ENCODE measurements at places on chromosomes 12 and 14.

GRCh38 chr12:108604208-108604941, 6.5 kb upstream of the TMEM119 start:
- DNase-seq: no peak

DNA sequence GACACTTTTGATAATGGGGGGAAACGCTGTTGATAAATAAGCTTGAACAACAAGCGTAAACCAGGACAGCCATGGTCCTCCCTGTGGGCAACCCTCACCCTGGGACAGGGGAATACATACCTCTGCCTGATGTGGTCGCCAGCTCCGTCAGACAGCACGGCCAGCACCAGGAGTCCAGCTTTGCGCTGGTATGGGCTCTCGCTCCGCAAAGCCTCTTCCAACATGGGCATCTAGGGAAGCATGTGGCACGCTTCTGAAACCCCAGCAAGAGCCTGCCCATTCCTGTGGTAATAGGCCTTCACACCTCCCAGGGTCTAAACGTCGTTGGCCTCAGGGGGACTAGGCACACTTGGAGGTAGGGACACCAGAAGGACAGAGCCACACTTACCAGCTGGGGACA, 2.9 kb downstream of the IPO4 start:
- no peak for DNase-seq

DNA sequence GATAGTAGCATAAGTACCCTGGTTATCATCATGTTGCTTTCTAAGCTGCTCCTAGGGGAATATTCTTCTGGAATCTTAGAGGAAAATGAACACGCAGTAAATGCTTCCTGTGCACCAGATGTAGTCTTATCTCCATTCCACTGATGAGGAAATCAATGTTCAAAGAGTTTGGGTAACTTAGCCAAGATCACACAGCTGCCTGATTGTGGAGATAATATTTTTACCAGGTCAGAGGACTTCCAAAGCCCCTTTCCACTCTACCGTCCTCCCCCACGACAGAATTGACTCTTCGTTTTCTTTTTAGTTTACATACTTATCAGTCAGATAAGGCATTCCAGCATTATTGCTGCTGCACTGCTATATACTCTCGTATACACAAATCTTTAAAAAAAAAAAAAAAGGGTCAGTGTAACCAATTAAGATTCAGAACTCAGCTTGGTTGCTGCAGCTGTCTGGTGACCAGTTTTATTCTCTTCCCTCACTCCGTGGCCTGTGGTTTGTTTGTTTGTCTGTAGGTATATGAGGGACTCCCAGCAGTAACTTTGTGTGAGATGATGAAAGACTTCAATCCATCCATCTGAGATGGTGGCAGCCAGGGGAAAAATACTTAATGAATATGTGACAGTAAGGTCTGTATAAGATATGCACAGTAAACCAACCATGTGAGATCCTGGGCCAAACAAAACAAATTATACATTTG, 110.5 kb downstream of the TGFB3 start:
- DNase-seq: no peak

- DNase-seq: no peak
Observed at GRCh38 chr14:70254476-70254961, 65.8 kb upstream of the SLC8A3 start.

DNA sequence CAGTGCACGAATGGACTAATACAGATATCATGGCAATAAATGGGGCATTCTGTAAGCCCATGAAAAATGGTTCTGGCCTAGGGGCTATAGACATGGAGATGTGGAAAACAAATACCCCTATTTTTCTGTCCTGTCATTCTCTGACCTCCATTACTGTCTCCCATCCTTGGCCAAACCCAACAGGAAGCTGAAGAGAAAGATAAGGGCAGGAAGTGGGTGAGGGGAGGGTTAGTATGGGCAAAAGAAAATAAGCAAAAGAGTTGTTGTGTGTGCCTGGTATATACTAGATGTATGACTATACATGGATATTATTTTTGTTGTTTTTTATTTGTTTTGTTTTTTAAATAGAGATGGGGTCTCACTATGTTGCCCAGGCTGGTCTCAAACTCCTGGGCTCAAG, 339.3 kb downstream of the PCNX1 start:
- DNase-seq: no peak

- no peak for DNase-seq
Observed at GRCh38 chr14:36518031-36518585, 1.9 kb downstream of the NKX2-1 start.

GRCh38 chr12:80162177-80162576, 62.8 kb downstream of the OTOGL start:
- no peak for DNase-seq

DNA sequence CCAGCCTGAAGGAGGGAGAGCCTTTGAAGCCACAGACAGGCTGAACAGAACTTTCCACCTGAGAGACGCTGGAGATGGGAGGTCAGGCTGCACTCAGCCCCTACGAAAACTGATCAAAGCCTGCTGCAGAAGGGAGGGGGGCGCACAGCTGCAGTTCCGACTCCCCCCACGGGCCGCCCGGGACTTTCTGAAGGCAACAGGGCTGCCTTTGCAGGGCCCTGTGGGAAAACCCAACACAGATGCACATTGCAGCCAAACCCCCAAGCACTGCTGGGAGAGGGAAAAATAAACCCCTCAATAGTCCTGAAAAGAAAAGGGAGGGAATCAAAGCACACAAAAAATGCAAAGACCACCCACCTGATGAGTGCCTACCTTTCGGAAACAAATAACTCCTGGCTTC, 290.6 kb downstream of the ZFP36L1 start:
- DNase-seq: no peak

- DNase-seq: no peak
Observed at GRCh38 chr12:61029516-61029915, 1230.7 kb upstream of the USP15 start.

DNA sequence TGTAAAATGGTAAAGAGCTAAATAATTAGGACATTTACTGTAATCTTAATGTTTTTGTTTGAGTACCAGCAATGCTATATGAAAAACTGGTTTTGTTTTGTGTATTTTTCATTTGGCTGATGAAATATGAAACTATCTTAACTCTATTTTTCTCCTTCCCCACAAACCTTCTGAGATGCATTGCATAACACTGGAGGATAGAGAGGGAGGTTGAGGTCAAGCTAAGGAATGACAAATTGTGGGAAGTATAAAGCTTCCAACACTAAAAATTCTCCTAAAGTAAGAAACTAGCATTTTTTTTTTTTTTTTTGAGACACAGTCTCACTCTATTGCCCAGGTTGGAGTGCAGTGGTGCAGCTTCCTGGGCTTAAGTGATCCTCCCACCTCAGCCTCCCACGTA, 31.5 kb upstream of the SRP54 start:
- DNase-seq: no peak
